Vagina (tissue), 2 donors: ENCODE measurements at places on chromosomes 16 and 17. TPM values are rescaled to one million over a fixed set of nuclear protein-coding genes. Genes with fewer than 3 reads are reported as not detected.

- H3K27ac ChIP-seq, result no peak overlapping the region
- H3K27me3 ChIP-seq, result no peaks in the 10 kb centered on the region
- H3K4me1 ChIP-seq, result peaks cover 37% of the 10 kb centered on the region
Measured at GRCh38 chr16:84616515-84616914, 1.4 kb downstream of the COTL1 start.

DNA sequence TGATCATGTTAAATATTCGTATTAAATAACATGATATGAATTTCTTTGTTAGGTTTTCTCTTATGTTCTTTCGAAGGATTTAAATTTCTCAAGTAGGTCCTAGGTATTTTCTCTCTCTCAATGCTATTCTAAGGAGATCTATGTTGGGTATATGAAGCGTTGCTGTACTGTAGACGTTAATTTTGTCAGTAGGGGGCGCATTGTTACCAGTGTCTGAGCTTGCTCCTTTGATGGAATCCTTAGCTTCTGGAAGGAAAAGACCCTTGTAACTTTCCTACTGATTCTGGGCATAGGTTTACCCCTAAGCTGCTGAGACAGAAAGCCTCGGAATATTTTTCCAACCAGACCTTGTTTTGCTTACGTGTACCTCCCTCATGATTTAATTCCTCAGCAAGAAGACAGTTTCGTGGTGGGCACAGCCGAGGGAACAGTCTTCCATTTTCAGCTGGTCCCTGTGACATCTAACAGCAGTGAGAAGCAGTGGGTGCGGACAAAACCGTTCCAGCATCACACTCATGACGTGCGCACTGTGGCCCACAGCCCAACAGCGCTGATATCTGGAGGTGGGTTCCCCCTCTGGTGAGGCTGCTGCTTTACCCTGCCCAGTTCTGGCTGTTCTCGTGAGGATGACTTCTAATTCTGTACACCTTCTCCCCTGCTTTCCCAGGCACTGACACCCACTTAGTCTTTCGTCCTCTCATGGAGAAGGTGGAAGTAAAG, 17.9 kb downstream of the UTP4 start:
- peak overlapping the region; percentile 9 for H3K27ac ChIP-seq
- H3K4me1 ChIP-seq, result no peaks in the 10 kb centered on the region
- H3K4me3 ChIP-seq, result no peak overlapping the region
- no peak for DNase-seq
- no peaks in the 10 kb centered on the region for H3K36me3 ChIP-seq

Gene LDHD
- 10.1 TPM for total RNA-seq

- peak overlapping the region; percentile 89 for H3K27ac ChIP-seq
- DNase-seq, result no peak
- no peak overlapping the region for H3K4me3 ChIP-seq
- H3K27me3 ChIP-seq, result no peaks in the 10 kb centered on the region
- H3K4me1 ChIP-seq, result peaks cover 37% of the 10 kb centered on the region
Measured at GRCh38 chr17:81385320-81386111, 9.7 kb upstream of the BAHCC1 start.

DNA sequence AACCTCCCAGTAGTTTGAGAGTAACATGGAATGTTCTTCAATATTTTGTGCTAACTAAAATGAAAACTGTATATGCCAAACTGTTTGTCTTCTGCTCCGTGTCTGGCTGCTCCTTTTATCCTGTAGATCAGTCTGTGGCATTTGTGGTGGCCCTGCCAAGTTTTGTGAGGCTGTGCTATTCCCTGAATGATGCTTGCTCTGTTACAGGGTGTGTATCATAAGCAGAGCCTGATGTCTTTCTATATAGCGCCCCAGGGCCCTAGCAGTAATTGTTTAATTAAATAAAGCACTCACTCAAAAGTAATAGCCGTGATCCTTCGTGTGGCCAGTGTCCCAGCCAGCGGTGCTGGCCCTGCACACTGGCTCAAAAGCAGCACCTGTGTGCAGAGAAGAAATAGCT, 27.8 kb upstream of the NAT9 start:
- H3K4me1 ChIP-seq, result no peaks in the 10 kb centered on the region
- no peaks in the 10 kb centered on the region for H3K27me3 ChIP-seq
- no peaks in the 10 kb centered on the region for H3K36me3 ChIP-seq
- H3K4me3 ChIP-seq, result no peak overlapping the region
- no peak overlapping the region for H3K27ac ChIP-seq

DNA sequence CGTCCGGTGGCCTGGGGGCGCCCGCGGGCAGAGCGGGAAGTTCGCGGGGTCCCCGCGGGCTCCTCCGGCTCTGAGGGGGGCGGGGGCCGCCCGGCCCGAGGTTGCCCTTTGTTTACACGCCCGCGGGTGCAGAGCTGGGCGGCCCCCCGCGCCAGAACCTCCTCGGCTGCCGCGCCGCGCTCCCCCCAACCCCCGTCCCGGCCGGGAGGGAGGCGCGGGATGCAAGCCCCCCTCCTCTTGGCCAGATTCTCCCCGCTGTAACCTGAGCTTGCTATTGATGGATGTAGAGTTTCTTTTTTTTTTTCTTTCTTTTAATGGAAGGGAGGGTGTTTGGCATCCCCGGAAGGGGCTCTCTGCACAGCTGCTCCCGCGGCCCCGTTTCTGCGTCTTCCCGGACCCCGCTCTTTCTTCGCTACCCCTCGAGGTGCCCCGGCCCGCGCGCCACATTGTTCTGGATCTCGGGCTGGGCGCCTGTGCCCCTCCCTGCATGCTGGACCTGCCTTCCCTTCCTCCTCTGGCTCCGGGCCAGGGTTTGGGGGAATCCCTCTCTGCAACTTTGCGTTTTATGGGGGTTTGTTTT, 646 bp downstream of the CBX2 start:
- H3K4me3 ChIP-seq, result peak overlapping the region; percentile 54
- no peaks in the 10 kb centered on the region for H3K27me3 ChIP-seq
- H3K36me3 ChIP-seq, result no peaks in the 10 kb centered on the region
- H3K27ac ChIP-seq, result peak overlapping the region; percentile 49
- no peak for DNase-seq

Gene RNF227
- total RNA-seq, result 2.9 TPM

Gene DNAI2
- not detected for total RNA-seq

Gene CYTH1
- 62.9 TPM for total RNA-seq

- no peak for DNase-seq
- H3K36me3 ChIP-seq, result no peaks in the 10 kb centered on the region
- no peaks in the 10 kb centered on the region for H3K27me3 ChIP-seq
- no peaks in the 10 kb centered on the region for H3K4me1 ChIP-seq
- no peak overlapping the region for H3K27ac ChIP-seq
- H3K4me3 ChIP-seq, result no peak overlapping the region
Measured at GRCh38 chr17:33124871-33125551, 133.4 kb downstream of the SPACA3 start.

DNA sequence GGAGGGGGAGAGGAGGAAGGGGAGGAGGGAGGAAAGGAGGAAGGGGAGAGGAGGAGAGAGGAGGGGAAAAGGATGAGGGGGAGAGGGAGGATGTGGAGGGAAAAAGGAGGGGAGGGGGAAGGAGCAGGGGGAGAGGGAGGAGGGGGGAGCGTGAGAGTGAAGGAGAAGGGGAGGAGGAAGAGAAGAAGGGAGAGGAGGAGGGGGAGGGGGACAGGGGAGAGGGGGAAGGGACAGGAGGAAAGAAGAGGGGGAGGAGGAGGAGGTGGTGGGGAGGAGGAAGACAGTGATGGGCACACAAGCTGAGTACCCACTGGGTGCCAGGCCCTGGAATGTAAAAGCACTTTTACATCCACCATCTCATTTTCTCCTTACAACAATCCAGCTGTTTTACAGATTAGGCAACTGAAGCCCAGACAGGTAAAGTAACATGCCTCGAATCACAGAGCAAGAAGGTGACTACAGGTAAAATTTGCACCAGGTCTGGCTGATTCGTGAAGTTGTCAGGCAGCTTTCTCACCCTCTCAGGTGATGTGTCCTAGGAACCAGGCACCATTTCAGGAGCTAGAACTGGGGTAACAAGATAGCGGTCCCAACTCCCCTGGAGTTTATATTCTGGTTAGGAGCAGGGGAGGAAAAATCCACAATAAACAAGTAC, 10.0 kb upstream of the LITAF start:
- peaks cover 33% of the 10 kb centered on the region for H3K4me1 ChIP-seq
- H3K27ac ChIP-seq, result peak overlapping the region; percentile 85
- no peaks in the 10 kb centered on the region for H3K27me3 ChIP-seq
- H3K36me3 ChIP-seq, result no peaks in the 10 kb centered on the region
- H3K4me3 ChIP-seq, result no peak overlapping the region

DNA sequence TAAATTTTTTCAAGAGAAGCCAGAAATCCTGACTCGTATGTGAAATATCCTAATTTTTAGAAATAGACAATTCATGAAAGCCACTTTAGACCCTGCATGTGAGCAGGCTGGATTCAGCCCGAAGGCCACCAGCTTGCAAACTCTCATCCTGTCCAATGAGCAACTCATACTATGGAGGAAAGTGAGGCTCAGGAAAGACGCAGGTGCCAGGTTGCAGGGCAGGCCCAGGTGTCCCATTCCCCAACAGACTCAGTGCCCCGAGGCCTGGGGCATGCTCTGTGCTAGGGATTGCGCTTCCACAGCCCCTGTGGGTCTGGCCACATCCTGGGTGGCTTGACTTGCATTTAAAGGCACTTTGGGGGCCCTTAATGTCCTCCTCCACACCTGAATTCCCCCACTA, 16.7 kb upstream of the RASD1 start:
- no peaks in the 10 kb centered on the region for H3K27me3 ChIP-seq
- H3K27ac ChIP-seq, result no peak overlapping the region
- H3K36me3 ChIP-seq, result no peaks in the 10 kb centered on the region
- DNase-seq, result no peak
- peaks cover 16% of the 10 kb centered on the region for H3K4me1 ChIP-seq

- peaks cover 41% of the 10 kb centered on the region for H3K4me1 ChIP-seq
- peak overlapping the region; percentile 95 for H3K4me3 ChIP-seq
- no peaks in the 10 kb centered on the region for H3K27me3 ChIP-seq
- peak overlapping the region; percentile 68 for H3K27ac ChIP-seq
- no peak for DNase-seq
Measured at GRCh38 chr17:77959126-77959925, 823 bp downstream of the TNRC6C start.

Gene CHST6
- 0.25 TPM for total RNA-seq

Gene ARSG
- total RNA-seq, result 8.1 TPM

DNA sequence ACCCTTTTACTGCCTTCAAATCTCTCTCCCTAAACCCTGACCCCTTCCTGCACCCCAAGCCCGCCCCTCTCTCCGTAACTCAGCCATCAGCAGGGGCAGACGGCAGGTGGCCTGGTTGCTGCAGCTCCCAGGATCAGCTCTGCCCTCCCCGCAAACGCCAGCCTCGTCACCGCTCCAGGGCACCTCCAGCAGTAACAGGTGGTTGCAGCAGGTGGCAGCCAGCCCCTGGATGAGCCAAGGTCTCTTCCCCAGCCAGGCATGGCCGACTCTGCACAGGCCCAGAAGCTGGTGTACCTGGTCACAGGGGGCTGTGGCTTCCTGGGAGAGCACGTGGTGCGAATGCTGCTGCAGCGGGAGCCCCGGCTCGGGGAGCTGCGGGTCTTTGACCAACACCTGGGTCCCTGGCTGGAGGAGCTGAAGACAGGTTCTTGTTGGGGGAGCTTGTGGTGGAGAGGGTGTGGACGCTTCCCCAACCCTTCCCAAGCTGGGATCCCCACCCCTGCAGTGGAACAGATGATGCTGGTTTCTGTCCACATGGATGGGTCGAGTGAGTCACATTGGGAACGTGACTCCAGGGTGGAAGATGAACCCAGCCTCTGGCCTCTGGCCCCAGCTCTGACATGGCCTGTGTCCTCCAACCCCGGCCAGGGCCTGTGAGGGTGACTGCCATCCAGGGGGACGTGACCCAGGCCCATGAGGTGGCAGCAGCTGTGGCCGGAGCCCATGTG, 558 bp downstream of the HSD3B7 start:
- no peaks in the 10 kb centered on the region for H3K27me3 ChIP-seq
- DNase-seq, result no peak
- peaks cover 13% of the 10 kb centered on the region for H3K4me1 ChIP-seq
- H3K4me3 ChIP-seq, result peak overlapping the region; percentile 39
- H3K36me3 ChIP-seq, result no peaks in the 10 kb centered on the region

- H3K27ac ChIP-seq, result no peak overlapping the region
- H3K36me3 ChIP-seq, result no peaks in the 10 kb centered on the region
- no peak for DNase-seq
- H3K4me1 ChIP-seq, result peaks cover 16% of the 10 kb centered on the region
- no peaks in the 10 kb centered on the region for H3K27me3 ChIP-seq
- H3K4me3 ChIP-seq, result no peak overlapping the region
Measured at GRCh38 chr17:17511293-17511741, 15.1 kb upstream of the RASD1 start.

Gene STH
- not detected for total RNA-seq

DNA sequence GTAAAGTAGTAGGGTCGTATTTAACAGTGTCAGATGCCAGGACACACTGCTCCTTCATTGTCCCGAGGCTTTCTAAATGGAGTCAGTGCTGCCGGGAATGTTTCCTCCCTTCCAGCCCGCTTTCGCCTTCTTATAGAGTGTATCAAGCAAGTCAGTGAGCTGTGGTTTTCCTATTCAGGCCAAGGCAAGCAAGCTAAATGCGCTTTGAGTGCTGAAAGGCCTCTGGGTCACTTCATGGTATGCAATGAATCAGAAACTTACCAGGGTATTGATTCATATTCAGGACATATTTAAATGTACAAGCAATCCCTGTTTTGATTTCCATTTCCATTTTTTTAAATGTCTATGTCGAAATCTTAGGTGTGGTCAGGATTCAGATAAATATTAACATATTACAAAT, 327.9 kb upstream of the SOX9 start:
- no peaks in the 10 kb centered on the region for H3K4me1 ChIP-seq
- H3K27ac ChIP-seq, result no peak overlapping the region

DNA sequence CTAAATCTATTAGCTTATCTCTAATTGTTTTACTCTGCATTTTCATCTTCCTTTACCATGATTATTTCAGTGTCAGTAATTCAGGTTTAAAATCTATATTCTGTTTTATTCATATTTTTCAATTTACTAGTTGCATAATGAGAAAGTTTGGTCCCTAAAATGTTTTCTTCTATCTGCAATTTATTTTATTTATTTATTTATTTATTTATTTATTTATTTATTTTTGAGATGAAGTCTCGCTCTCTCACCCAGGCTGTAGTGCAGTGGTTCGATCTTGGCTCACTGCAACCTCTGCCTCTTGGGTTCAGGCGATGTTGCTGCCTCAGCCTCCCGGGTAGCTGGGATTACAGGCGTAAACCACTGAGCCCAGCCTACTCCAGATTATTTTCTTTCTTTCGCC, 1597.3 kb downstream of the CDH8 start:
- H3K36me3 ChIP-seq, result no peaks in the 10 kb centered on the region
- no peaks in the 10 kb centered on the region for H3K4me1 ChIP-seq
- H3K4me3 ChIP-seq, result no peak overlapping the region
- DNase-seq, result no peak
- H3K27ac ChIP-seq, result no peak overlapping the region

- no peaks in the 10 kb centered on the region for H3K27me3 ChIP-seq
- H3K4me1 ChIP-seq, result no peaks in the 10 kb centered on the region
- H3K4me3 ChIP-seq, result no peak overlapping the region
- no peak for DNase-seq
- peaks cover 79% of the 10 kb centered on the region for H3K36me3 ChIP-seq
Measured at GRCh38 chr17:29102046-29102445, 59.1 kb downstream of the PIPOX start.

Gene MYLK3
- total RNA-seq, result 0.25 TPM
